ENCODE measurements at places on chromosomes 4 and X.
A peak's percentile ranks its signal among the peaks of the same experiment; 100 is the strongest.

GRCh38 chr4:74479009-74479408 is 34.1 kb downstream of the AREG start:
- no peak for DNase-seq

- no peak for DNase-seq
These were observed 134.4 kb downstream of the AFF1 start for GRCh38 chr4:87069037-87069742.

- DNase-seq, result no peak
These were observed 158.0 kb upstream of the GYPA start for GRCh38 chr4:144298519-144298918.

GRCh38 chr4:74466242-74466641 is 21.3 kb downstream of the AREG start:
- no peak for DNase-seq

- DNase-seq, result no peak
These were observed 46.5 kb upstream of the PGRMC1 start for GRCh38 chrX:119189595-119189994.

- peak; percentile 5 for DNase-seq
These were observed 875 bp downstream of the RGS12 start for GRCh38 chr4:3293401-3294391.

DNA sequence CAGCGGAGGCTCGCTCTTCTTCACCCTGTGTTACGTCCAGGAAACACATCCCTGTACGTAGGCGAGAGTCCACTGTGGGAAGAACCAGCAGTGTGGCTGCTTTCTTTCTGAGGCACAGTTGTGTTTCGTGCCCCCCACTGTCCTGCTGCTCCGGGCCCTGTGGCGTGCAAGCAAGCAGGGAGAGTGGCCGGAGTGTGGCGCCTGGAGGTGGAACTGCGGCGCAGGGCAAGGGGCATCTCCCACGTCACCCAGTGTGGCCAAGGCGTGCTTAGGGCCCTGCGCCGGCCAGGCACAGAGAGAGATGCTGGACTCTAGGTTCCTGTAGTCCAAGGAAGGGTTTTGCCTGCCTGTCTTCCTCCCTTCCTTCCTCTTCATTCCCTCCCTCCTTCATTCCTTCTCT is 13.3 kb upstream of the PSAPL1 start:
- DNase-seq, result no peak

GRCh38 chr4:182103614-182104319 is 139.4 kb upstream of the TENM3 start:
- no peak for DNase-seq

- DNase-seq, result no peak
These were observed 250.4 kb downstream of the GPM6A start for GRCh38 chr4:175561696-175562095.

DNA sequence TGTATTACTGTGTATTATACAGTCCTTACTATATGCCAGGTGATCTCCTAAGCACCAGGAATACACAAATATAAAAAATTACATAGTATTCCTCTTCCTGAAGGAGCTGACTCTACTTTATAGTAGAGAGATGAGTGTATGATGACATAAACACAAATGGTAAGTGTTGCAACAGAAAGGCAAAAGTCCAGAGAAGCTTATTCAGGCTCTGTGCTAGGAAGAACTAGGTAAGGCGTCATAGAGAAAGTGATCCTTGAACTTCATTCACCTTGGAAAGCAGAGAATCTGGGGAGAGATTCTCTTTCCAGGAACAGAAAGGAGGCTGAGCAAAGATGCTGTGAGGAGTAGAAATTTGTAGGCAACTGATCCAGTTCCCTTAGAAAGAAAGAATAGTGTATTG is 115.0 kb upstream of the KCNIP4 start:
- DNase-seq, result no peak

DNA sequence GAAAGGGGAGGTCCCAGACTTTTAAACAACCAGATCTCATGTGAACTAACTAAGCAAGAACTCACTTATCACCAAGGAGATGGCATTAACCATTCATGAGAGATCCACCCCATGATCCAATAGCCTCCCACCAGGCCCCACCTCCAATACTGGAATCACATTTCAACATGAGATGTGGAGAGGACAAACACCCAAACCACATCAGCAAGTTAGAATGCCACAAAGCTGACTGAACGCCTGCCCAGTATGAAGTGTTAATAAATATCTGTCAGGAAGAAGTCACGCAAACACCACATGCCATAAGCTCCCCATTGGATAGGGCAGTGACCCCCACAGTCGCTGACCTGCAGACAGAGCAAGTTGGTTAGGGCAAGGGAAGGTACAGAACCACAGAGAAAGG is 14.3 kb downstream of the SLC10A6 start:
- no peak for DNase-seq

GRCh38 chrX:133254666-133255065 is 36.5 kb upstream of the TFDP3 start:
- DNase-seq, result no peak

DNA sequence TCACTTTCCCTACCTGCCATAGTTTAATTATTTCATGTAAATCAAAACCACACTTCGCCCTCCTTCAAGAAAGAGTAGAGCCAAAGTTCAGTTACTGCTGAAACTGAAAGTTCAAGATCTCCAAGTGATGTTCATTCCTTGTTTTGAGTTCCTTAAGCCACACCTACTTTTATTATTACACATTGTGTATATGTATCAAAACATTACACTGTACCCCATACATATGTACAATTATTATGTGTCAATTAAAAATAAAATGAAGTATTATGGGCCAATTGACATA is 892.3 kb upstream of the NDST4 start:
- no peak for DNase-seq

DNA sequence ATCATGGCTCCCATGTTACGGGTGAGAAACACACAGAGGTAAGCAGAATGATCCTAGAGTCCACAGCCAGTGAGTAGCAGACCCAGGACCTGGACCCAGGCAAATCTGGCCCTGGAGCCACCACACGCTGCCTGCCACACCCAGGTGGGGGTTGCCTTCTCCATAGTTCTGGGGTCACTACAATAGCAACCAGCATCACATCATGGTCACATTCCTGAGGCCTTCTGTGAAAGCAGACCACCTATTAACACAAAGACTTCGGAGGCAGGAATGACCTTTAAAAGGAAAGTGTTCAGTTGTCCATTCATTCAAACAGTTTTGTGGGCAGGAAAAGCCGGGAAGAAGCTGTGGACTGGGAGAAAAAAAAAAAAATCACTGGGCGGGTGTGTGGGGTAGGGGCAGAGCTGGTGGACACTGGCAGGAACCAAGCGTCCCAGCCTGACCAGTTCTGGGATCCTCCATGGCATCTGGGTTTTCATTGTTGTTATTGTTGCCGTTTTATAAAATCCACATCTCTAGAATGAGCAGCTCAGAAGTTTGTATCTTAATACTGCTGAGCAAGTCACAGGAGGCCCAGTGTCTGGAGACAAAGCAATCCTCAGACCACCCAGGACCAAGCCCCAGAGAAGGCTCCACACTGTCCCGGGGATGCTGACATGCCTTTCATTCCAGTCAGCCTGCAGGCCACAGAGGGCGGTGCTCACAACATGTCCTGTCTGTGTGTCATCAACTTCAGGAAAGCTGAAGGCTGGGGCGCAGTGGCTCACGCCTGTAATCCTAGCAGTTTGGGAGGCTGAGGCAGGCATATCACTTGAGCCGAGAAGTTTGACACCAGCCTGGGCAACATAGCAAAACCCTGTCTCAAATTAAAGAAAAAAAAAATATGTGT is 67.0 kb downstream of the SEL1L3 start:
- DNase-seq, result no peak

DNA sequence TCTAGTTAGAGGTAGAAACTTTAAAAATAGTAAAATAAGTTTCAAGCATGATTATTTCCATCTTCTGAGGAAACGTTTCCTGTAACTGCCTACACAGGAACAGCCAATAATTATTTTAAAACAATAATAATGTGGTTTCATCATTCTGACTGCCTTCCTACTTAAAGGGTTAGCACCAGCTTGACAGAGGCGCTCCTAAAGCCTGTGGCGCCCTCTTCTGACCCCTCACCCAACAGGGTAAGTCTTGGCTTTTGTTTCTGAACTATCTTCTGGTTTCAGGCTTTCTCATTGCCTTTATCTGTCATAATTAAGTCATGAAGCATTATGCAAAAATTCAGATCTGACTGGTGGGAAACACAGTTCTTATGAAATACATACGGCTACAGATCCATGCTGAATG is 96.7 kb downstream of the ITM2A start:
- no peak for DNase-seq

DNA sequence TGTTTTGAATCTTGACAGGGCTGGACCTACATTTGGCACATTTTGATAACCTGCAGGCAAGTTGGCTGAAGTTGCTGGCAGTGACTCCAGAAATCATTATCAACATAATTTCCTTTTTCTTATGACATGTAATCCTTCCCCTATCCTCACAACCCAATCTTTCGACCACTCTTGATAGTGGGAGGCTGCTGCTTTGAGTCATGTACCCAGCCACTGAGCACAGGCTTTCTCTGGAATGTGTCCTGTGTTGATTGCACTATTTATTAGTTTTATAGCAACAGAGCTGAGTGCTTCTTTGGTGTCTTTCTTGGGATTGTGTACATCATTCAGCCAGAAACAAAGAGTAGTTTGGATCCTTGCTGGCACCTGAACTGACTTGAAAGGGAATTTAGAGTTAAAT is 183.1 kb upstream of the LEF1 start:
- DNase-seq, result no peak

- no peak for DNase-seq
These were observed 219.6 kb downstream of the SNCA start for GRCh38 chr4:89617317-89617716.

GRCh38 chrX:115650449-115650848 is 89.5 kb downstream of the PLS3 start:
- DNase-seq, result no peak

- DNase-seq, result no peak
These were observed 54.9 kb downstream of the DCTD start for GRCh38 chr4:182862141-182862875.

DNA sequence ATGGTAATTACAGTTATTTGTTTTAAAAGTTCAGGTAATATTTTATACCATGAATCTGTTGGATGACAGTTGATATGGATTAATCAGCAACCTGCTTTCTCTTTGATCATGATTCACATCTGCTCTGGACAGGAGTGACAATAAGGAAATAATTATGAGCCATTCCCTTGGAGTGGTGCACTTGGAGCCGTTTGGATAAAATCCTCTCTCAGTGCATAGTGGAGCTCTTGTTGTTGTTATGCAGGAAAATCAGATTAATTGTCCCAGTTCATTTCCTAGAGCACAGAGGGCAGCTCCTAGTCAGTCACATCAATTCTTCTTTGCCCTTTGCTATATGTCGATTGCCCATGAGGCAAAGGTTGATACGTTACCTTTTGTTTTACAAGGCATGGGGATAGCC is 668.3 kb upstream of the NR3C2 start:
- DNase-seq, result no peak

DNA sequence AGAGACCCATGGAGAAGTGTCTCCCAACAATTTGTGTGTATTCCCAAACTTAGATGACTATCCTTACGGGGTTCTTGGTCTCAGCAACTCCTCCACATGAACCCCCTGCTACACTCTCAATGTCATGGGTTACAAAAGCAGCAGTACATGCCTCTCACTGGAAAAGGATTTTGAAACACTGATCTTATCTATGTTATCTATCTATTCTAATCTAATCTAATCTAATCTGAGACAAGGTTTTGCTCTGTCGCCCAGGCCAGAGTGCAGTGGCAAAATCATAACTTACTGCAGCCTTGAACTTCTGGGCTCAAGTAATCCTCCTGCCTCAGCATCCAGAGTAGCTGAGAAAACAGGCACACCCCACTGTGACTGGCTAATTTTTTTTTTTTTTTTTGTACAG is 19.3 kb downstream of the TSPAN5 start:
- DNase-seq, result no peak

DNA sequence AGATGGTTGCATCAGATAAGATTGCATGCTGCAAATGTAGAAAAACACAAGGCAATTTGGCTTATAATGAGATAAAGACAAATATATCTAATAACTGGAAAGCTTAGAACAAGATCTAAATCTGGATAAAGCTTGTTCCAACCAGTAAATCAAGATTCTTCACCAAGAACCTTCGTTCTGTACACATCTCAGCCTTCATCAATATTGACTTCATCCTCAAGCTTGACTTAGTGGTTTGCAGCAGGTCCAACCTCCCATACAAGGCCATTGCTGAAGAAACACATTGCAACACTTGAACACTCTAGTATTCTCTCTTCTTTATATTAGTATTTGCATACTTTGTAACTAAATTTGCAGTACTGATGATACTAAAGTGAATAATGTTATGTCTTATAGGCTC is 407.6 kb downstream of the TLL1 start:
- no peak for DNase-seq

GRCh38 chr4:168847771-168848502 is 162.1 kb downstream of the CBR4 start:
- DNase-seq, result no peak

- DNase-seq, result no peak
These were observed 687.2 kb upstream of the CPEB2 start for GRCh38 chr4:14315129-14315528.

- no peak for DNase-seq
These were observed 37.4 kb upstream of the PACRGL start for GRCh38 chr4:20662851-20663250.

GRCh38 chr4:48556268-48556667 is 66.2 kb downstream of the ZAR1 start:
- no peak for DNase-seq

- DNase-seq, result no peak
These were observed 752.9 kb downstream of the TRAM1L1 start for GRCh38 chr4:116332508-116332907.

DNA sequence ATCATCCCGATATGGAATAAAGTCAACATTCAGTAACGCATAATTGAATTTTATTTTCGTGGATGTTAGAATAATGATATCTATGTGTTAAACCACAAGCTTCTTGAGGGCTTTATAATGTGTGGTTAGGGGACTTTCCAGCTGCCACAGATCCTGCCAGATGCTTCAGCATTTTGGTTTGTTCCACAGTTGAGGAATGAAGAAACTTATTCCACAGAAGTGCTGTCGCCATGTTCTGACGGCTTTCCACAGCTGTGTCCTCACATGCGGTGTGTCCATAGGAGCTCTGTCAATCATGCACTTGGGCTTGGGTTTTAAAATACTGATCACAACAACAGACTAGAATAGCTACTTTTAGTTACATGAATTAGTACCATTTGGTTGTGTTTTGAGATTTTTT is 411.9 kb downstream of the TRIML1 start:
- no peak for DNase-seq

- no peak for DNase-seq
These were observed 15.4 kb upstream of the CDKL5 start for GRCh38 chrX:18410038-18410437.

- peak; percentile 32 for DNase-seq
These were observed 41.8 kb downstream of the CLCN3 start for GRCh38 chr4:169662206-169662605.

GRCh38 chr4:34644579-34645115 is 1599.7 kb downstream of the ARAP2 start:
- no peak for DNase-seq

- no peak for DNase-seq
These were observed 35.9 kb upstream of the PHOX2B start for GRCh38 chr4:41784191-41784979.

- DNase-seq, result no peak
These were observed 1.6 kb downstream of the SH3RF1 start for GRCh38 chr4:169268951-169269760.

- DNase-seq, result no peak
These were observed 33.4 kb upstream of the SFRP2 start for GRCh38 chr4:153822316-153822715.

GRCh38 chrX:98231003-98231402 is 1347.3 kb downstream of the RPA4 start:
- no peak for DNase-seq

GRCh38 chr4:1465173-1466033 is 59.2 kb upstream of the NKX1-1 start:
- DNase-seq, result no peak

All from hematopoietic multipotent progenitor cell treated with erythropoietin and hydrocortisone succinate and interleukin-3 and kit ligand, for 15 days (in vitro differentiated cells).